ENCODE measurements at places on chromosomes 6 and 20.

DNA sequence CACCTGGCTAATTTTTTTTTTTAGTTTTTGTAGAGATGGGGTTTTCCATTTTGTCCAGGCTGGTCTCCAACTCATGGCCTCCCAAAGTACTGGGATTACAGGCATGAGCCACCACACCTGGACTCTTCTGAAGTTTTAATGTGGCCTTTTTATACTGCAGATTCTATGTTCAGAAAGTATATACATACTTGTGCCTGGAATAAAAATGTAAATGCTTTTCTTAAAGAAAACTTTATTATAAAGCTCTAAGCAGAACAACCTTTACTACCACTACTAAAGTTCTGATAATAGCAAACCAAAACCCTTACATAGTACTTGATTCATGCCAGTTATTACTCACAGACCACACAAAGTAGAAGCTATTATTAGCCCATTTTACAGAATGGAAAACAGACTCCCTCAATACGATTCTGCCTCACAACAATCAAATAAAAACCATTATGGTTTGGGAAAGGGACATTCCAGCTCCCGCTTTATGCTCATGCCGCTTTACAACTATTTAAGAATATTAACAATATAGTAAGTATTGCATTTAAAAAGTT is 5.3 kb downstream of the PHIP start:
- no peak for DNase-seq

DNA sequence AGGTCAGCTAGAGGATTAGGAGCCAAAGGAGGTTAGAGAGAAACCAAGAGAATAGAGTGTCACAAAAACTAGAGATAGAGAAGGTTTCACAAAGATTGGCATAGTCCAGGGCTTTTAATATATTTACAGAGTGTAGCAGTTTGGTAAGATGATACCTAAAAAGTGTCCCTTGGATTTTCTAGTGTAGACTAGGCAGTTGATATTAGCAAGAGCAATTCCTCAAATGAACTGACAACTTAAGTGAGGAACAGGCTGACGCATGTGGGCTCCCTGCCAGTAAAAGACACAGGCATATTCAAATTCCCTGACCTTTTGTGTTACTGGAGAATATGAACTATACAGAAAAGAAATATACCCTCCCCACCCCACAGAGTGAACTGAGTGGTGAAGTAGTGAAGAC is 40.1 kb downstream of the VTA1 start:
- no peak for DNase-seq

- DNase-seq: no peak
These were observed 210.8 kb upstream of the EXOC2 start for GRCh38 chr6:903761-904160.

DNA sequence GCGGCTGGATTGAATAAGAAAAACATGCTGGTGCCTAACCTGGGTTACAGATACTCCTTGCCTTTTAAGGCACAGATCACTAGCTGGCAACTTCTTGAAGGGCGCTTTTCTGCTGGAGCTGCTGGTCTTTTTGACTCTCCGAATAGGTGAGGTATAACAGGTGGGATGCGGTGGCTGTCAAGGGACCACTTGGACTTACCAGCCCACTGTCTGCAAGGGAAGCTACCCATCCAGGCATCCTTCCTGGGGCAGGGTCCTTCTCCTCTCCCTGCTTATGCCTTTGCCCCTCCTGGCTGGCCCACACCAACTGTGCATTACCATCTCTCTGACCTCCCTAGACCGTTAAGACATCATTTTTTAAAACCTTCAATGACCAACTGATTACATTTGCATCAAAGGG is 57.4 kb downstream of the NPEPL1 start:
- no peak for DNase-seq

DNA sequence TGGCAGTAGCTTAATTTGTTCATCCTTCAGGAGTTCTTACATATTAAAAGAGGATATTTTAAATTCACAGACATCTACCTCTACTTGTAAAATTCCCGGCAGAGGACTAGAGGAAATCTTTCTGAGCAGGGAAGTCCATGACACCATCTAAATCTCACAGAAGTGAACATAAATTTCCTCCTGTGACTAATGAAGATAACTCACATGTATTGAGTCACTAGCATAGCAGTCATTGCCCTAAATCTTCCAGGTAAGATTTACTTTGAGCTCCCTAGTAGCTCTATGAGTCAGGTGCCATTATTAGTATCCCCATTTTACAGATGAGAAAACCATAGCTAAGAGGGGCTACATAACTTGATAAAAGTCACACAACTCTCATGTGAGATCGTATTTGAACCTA is 1058.6 kb upstream of the FLRT3 start:
- no peak for DNase-seq

- DNase-seq: no peak
These were observed 26.4 kb downstream of the MRS2 start for GRCh38 chr6:24429146-24429545.

- DNase-seq: peak; percentile 8
These were observed 36.4 kb downstream of the HLA-DPB1 start for GRCh38 chr6:33112148-33112547.

DNA sequence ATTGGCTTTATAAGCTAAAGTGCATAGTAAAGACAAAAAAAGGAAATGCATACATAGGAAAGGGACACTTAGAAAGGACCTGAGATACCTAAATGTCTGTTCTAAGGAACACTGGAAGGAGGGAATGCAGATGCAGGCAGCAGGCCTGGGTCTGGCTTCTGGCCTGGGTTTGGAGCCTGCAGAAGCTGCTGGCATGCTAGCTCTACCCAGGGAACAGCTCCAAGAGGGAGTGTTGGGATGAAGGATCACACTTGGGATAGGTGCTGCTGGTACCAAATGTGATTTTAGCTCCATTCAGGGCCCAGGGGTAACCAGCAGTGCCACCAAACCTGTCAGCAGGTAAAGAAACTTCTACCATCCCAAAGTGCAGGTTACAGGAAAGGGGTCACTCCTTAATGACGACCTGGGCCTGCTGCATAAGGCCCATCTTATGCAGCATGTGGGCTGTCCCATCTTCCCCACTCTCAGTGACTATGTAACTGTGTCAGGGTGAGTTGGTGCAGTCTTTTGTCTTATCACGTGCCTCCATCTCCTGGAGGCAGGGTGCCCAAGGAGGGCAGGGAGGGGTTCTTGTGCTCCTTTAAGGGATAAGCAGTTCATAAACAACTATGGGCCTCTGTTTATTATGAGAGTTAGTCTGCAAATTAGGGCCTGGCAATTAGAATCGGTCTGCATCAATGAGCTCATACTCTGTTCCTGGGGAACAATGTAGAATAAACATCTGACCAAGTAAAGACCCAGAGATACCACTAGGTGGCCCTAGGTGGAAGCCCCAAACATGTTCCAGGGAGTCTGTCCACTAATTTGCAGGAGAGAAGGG is 26.9 kb downstream of the DDX27 start:
- no peak for DNase-seq

DNA sequence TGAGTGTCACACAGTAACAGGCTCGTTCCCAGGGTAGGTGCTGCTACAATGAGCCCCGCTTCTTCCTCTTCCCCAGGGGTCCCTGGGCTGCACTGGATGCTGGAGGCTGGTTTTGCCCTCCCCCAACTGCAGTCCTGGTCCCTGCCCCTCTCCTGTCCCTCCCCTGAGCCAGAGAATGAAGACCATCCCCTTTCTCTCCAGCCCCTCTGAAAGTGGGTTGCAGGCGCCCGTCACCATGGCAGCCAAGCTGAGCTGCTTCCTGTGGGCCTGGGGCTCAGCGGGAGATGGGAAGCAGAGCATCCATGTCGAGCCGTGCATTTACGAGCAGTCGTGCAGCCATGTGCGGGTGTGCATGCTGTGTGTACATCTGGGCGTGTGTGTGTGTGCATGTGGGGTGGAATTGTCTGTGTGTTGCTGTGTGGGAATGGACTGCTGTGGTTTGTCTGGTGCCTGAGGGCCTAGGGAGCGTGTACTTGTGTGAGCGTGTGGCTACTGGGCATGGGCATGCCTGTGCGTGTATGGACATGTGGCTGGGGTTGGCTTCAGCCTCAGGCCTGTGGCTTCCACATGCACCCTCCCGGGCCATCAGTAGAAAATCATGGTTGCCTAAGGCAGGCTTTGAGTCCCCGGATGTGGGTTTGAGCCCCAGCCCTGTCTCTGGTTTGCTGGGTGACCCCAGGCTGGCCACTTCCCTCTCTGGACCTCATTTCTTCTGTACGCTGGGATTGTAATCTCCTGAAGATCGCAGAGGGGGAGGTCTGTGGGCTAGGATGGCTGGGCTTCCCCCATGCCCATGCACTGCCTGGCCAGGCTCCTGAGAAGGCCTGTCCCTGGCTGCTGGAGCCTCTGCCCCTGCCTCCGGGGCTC is 48.8 kb downstream of the SRC start:
- no peak for DNase-seq

- peak; percentile 34 for DNase-seq
These were observed 838 bp downstream of the STMN3 start for GRCh38 chr20:63652192-63652980.

GRCh38 chr6:110341663-110342596 is 16.2 kb downstream of the METTL24 start:
- DNase-seq: no peak

Measured in activated T-cell treated with anti-CD3 and anti-CD28 coated beads, Interleukin-2, amount 50 U/mL, for 72 hours (primary cell).